Foreskin fibroblast (primary cell): ENCODE measurements at places on chromosomes 6 and 20.

GRCh38 chr6:15272562-15272961, 26.7 kb downstream of the JARID2 start:
- DNase-seq, result no peak

DNA sequence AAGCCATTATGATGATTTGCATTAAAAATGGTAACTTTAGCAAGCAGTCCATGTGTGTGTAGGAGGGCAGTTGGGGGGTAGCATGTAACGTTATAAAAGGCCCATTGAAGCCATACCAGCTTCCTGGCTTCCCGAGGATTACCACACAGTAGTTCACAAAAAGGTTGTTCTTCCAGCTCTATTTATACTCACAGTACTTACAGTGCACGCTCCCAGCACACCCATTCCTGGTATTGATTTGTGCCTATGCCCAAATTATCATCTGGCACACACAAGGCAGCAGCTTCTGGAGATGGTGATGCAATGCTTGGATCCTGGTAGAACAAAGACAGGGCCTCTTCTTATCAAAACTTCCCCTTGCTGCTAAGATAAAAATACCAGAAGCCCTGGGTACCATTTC, 436.8 kb downstream of the HAO1 start:
- DNase-seq, result peak; percentile 51

- DNase-seq, result no peak
Observed at GRCh38 chr20:13639150-13639497, 392 bp upstream of the TASP1 start.

DNA sequence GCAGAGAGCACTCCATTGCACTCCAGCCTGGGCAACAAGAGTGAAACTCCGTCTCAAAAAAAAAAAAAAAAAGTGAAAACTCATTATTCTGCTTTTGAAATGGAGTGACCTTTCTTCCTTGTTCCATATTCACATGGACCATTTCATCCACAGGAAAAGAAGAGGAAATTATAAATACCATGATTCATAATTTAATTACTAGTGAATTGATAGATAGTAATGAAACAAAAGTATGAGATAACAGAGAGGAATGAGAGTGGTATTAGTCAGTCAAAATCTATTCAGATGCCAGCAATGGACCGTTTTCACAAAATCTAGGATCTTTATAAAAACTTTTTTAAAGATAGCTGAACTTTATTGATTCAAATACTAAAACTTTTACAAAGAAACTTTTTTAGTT, 443.1 kb upstream of the FLRT3 start:
- peak; percentile 12 for DNase-seq

GRCh38 chr6:115668781-115669180, 391.9 kb downstream of the FRK start:
- DNase-seq, result no peak

DNA sequence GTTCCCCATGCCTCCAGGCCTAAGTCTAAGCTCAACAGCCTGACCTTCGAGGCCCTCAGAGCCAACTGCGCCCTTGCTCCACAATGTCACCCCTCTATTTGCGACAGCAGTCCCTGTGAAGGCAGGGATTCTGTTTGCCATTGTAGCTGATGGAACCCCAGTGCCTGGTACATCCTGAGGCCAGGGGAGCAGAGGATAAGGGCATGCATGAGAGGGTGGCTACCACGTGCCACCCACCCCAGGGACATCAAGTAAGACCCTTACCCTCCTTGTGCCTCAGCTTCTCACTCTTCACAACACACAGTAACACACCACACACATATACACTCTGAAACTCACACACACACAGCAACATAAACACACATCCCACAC, 20.0 kb upstream of the SIRPA start:
- no peak for DNase-seq

GRCh38 chr6:170449835-170450753, 103.0 kb downstream of the PSMB1 start:
- no peak for DNase-seq

DNA sequence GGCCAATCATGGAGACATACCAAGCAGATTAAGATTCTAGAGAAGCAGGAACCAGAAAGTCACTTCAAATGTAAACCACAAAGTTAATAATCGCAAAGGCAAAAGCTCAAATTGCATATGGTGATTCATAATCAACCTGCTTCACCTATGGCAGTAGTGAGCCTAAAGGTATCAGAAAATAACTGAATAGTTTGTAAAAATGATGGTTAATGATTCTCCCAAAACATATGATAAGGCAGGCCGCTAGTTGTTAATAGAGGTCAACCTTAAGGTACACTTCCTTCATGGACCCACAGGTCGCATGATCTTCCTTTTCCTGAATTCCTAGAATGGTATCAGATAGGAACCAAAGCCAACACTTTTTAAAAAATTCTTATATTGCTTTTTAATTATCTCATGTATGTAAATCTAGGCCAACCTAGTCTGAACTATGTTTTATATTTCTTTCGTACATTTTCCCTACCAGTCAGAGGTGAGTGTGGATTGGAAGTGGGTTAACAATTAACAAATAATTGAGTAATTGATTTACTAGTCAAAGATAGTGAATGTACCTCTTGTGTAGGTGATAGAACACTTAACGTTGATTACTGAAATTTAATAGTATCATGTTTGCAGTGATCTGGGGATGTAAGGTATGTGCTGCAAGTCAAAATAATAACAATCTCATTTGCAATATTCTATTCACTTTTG, 16.4 kb downstream of the TAAR2 start:
- no peak for DNase-seq

GRCh38 chr6:167079853-167080297, 43.0 kb upstream of the CCR6 start:
- no peak for DNase-seq

DNA sequence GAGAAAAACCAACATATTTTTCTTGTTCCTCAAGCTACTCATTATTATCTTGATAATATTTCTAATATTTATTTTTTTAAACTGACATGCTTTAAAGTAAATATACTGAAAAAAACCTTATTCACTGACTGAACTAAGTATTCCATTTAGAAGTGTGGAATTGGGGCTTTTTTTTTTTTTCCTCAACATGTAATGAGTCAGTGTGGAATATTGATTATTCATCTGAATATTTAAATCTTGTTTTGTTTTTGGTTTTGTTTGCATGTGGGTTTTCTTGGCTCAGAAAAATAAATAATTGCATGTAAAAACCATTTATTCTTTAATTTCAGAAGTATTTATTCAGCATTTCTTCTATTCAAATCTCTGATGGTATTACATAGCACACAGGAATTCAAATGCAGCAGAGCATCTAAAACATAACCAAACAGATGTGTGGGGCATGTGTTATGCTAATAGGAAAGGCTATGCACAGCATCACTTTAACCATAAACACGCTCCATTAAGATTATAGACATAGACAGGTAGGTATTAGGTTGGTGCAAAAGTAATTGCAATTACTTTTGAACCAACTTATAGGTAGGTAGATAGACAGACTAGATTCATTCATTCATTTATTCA, 166.5 kb downstream of the PLCB1 start:
- no peak for DNase-seq

- no peak for DNase-seq
Observed at GRCh38 chr6:47407300-47408281, 70.0 kb upstream of the CD2AP start.

- DNase-seq, result no peak
Observed at GRCh38 chr6:99739526-99739925, 132.9 kb downstream of the PRDM13 start.

DNA sequence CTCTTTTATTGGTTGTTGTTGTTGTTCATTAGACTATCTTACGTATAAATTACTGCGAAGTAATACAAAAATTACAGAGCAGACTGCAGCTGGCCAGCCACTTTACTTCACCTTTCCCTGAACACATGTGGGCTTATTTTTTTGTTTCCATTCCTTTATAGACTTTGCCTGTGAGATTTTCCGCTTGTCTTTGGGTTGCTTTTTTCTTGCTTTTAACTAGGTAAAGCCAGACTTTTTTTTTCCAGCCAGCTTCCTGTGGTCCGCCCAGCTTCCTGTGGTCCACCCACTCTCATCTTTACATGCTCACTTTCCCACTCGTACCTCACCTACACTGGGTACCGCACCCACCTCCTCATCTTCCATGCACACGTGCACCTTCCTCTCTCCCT, 79.0 kb downstream of the IPCEF1 start:
- DNase-seq, result no peak

GRCh38 chr6:158909938-158910337, 90.1 kb downstream of the RSPH3 start:
- DNase-seq, result no peak

DNA sequence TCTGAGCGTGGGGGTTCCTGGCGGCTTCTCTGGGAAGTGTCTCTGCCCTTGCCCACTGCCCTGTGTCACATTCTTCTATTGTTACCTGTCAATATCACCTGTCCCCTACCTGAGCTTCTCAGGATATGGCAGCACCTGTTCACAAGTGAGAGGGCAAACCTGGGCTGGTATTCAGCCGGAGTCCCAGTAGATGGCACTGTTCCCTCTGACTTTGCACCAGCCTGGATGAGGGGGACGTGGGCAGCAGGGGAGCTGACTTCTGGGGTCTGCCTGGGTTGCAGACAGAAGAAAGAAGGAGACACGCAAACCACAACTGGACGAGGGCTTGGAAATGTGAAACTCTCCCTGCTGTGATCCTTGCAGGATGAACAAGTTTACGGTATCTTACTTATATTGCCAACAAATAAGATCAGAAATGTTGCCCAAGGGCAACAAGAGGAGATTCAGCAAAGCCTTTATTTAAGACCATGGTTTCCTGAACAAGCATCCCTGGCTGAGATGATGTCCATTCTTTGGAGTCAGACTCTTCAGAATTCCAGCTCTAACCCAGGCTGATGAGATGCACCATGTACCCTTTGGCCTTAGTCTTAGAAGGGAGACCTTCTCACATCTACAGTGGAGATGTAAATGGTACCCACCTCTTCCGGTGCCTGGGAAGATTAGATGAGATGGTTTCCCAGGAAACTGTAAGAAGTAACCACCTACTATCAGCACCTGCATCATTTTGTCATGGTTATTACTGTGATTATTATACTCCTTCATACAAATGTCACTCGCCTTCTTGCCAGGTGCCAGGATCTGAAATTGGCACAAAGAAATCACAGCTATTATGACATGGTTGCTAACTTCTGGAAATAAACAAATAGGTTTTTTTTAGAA, 400.0 kb upstream of the CDH4 start:
- DNase-seq, result no peak

DNA sequence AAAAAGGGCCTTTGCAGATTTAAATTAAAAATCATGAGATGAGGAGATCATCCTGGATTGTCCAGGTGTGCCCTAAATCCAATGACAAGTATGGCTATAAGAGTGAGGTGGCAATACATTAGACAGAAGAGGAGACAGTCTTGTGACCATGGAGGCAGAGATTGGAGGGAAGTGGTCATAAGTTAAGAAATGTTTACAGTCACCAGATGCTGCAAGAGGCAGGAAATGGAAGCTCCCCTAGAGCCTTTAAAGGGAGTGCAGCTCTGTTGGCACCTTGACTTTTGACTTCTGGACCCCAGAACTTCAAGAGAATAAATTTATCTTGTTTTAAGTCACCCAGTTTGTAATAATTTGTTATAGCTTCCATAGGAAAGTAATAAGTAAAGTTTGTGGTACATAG, 61.1 kb downstream of the HMGN3 start:
- DNase-seq, result no peak

- no peak for DNase-seq
Observed at GRCh38 chr6:116289876-116290275, 10.1 kb upstream of the TSPYL1 start.

- DNase-seq, result no peak
Observed at GRCh38 chr6:157013649-157014304, 236.6 kb downstream of the ARID1B start.

GRCh38 chr20:57383447-57384347, 7.5 kb upstream of the RBM38 start:
- no peak for DNase-seq

DNA sequence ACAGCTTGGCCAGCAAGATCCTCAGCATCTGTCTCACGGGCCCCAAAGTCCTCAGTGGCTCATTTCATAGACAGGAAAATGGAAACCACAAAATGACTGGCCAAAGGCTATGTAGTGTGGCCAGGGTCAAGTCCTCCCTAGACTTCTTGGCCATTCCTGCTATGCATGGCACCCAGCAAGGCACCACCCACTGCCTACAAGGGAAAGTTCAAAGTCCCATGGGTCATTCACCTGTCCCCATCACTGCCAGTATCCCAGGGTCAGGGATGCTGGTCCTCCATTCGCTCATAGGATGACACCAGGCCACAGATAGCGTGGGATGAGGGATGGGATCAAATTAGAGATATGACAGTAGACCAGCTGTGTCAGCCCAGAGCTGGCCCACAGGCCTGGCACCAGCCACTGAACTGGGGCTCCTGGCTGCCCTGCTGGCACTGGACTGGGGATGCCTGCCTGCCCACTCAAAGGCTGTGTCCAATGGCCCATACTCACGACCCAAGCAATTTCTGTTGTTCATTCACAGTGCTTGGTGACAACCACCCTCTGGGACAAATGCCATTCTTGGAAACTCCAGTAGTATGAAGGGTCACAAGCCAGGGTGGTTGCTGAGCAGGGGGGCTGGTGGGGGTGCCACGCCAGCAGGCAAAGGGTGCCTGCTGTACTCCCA, 11.6 kb downstream of the ADISSP start:
- DNase-seq, result no peak

DNA sequence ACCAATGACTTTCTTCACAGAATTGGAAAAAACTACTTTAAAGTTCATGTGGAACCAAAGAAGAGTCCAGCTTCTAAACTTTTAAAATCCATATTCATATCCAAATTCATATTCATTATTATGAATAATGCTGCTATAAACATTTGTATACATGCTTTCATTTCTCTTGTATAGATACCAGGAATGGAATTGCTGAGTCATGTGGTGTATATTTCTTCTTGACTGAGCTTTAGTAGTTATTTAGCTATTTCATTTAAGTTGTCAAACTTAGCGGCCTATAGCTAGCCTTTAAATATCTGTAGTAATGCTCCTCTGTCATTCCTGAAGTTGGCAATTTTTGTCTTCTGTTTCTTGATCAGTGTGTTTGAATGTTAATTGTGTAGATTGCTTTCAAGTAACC, 19.8 kb upstream of the SMIM28 start:
- no peak for DNase-seq

DNA sequence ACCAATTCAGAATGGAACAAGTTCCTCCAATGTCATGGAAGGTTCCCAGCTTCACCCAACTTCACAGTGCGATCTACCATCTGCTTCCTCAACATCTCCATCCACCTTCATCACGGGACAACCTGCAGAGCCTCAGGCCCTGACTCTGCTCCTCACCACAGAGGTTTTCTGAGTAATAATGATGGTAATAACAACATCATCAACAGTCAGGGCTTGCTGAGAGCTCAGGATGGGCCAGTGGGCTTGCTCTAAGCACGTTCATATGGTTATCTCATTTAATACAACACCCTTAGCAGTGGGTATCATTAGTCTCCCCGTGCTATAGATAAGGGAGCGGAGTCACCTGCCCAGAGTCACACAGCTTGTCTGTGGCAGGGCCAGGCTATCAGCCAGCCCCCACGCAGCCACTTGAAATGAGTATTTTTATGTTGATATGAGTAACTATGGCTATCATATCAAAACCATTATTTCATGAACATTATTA, 38.6 kb downstream of the PREX1 start:
- DNase-seq, result no peak

GRCh38 chr6:17200395-17200794, 80.8 kb upstream of the RBM24 start:
- no peak for DNase-seq

- no peak for DNase-seq
Observed at GRCh38 chr20:38804682-38805501, 605 bp upstream of the PPP1R16B start.

GRCh38 chr6:11542863-11543262, 5.3 kb downstream of the TMEM170B start:
- DNase-seq, result no peak
